Omental fat pad (tissue), 4 donors: ENCODE measurements at places on chromosomes 12 and 14.

- no peak for DNase-seq
These were observed 1.2 kb upstream of the FBXO33 start for GRCh38 chr14:39433452-39433813.

DNA sequence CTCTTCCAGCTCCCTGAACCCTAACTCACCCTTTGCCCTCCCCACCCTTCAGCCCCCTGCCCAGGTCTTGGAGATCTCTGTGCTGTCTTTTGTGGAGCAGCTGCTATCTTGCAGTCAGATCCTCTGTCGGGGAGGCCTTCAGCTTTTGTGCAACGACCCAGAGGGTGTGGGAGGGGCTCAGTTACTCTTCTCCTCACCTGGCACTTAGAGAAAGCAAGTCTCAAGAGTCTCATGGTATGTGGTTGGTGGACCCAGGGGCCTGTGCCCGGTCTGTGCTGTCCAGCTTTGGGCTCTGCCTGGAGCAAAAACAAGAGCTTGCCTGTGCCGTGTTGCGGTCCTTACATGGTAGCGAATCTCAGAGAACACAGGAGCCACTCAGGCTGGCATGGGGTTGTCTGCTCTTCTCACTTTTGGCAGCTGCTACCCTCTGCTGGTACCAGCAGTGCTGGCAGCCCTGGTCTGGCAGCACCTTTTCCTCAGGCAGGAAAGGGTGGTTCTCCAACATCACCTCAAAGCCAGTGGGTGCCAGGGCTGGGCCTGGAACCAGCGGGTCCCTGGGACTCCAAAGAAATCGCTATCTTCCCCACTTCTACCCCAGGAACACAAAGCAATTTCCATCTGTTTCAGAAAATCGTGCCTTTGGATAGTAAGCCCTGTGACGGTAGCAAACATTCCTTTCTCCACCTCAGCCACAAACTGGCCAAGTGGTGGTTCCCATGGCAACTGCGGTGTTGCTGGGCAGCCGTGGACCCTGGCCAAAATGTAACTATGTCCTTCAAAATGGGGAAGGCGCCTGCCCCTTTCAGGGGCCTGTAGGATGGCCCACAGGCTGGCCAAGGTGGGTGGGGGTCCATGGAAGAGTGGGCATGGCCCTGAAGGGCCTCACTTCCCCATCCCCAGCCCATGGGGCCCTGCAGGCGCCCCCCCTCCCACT, 90.0 kb downstream of the RIN3 start:
- no peak for DNase-seq

DNA sequence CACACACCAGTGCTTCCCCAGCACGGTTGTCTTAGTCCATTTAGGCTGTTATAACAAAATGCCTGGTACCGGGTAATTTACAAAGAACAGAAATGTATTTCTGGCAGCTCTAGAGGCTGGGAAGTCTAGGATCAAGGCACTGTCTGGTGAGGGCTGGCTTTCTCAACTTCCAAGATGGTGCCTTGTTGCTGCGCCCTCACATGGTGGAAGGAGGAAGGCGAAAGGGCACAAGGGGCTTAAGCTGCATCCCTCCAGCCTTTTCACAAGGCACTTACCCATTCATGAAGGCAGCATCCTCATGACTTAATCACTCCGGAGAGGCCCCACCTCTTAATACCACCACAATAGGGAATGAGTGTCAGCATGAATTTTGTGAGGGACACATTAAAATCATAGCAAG, 155.5 kb downstream of the SLC15A5 start:
- no peak for DNase-seq

GRCh38 chr12:13661005-13661887, 320.2 kb downstream of the GRIN2B start:
- no peak for DNase-seq

DNA sequence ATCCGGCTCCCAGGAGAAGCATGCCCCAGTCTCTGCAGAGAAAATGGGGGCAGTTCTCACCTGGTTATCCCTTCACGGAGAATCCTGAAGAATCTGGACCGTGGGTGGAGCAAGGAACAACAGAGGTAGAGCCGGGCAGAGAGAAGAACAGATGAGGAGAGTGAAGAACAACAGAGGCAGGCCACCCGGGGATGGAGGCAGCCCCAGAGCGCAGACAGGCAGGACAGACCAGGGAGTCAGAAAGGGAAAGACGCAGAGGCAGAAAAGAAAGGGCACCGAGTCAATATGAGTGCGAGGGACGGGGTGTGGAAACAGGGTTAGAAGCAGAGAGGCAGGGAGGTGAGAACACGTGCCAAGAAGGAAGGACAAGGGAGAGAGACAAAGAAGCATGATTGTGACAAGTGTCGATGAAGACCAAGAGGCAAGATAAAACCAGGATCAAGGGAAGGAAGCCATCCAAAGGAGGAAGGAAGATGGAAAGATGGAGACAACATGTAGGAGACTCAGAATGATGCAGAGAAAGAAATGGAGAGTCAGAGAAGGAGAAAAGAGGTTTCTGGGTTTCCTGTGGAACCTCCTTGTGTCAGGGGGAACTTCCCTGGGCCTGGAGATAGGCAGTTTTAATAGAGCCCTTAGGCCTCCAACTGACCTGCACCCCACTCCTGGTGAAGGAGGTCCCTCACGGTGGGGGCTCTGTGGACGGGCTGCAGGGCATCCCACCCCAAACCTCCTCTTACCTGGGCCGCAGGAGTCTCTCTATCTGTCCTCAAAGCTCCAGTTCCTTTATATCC, at the start of gene MYH6:
TSS of gene MYH6 (minus strand) at position 758 of the 791 bp plus-strand sequence. CDS start 1,050 bp downstream, outside the sequence.
- no peak for DNase-seq

DNA sequence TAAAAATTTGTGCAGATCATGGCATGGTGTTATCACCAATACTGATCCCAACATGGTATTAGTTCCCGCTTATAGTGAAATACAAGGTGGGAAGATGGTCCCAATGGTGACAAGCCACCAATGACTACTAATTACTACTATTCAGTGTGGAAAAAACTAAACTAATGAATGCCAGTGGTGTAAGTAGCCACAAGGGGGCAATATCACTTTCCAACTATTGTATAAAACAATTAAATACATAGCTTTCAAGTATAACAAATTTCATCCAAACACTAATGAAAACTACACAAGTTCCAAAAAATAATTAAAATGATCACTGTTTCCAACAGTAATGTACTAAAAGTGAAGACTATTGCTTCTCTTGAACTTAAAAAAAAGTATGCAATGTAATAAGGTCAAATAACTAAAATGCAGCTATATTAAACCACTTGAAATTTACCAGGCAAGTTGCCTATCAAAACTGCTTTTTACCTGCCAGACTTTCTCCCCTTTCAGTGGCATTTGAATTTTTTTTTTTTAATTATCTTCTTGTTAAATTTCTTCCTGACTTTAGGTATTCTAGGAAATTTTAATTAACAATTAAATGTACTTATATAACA, 58.0 kb downstream of the PAPLN start:
- no peak for DNase-seq

- no peak for DNase-seq
These were observed 145.5 kb downstream of the AKAP6 start for GRCh38 chr14:32474478-32475195.

GRCh38 chr14:64800000-64800399, 79.7 kb downstream of the SPTB start:
- DNase-seq: no peak

GRCh38 chr14:58048219-58048618, 103.8 kb downstream of the ARMH4 start:
- no peak for DNase-seq

GRCh38 chr12:86772696-86773095, 516.5 kb upstream of the MGAT4C start:
- DNase-seq: no peak

GRCh38 chr14:78075555-78076277, 94.5 kb upstream of the NRXN3 start:
- no peak for DNase-seq
